ENCODE measurements at places on chromosomes 16 and 17.

DNA sequence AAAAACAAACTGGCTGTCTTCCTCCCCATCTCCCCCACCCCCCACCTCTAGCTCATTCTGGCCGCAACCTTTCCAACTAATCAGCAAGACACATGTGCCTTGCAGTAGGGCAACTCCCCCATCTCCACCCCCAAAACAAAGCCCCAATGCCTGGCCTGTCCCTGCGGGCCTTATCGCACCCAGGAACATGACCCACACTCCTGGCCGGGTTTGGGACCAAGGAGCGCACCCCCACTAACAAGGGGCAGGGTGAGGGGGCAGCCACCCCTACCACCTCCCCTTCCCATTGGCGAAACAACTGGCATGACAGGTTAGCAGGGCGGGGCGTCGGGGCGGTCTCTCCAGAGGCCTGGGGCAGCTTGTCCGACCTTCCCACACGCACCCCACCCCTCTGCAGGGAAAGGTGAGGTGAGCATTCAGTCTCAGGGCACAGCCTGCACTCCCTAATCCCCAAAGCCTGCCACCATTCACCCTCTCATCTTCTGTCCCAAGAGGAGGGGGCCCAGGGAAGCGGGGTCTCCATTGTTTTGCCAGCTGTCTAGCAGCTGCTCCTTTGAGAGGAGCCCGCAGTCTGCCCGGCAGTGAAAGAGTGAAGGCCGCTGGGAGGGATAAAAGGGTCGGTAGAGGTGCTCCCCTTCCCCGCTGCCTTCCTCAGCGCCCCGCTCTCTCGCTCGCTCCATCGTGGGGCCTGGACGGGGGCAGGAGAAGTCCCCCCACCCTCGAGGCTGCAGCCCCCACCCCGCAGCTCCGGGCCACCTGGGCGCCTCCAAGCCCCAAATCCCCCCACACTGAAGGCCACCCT is 765 bp downstream of the MYO18A start:
- no peak for DNase-seq

DNA sequence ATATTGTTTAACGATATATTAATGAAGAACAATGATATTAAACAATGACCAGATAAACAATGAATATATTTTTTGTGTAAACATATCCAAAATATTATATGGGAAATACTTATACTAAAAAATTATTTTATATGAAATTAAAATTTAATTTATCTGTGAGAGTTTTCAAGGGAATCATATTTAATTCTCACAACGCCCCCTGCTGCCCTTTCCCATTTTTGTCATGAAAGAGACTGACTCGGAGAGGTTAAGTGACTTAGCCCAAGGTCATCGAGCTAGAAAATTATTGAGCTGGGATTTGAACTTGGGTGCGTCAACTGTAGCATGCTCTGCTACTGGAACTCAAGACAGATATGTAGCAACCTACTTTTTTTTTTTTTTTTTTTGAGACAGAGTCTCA is 7.2 kb upstream of the MYCBPAP start:
- DNase-seq, result no peak

DNA sequence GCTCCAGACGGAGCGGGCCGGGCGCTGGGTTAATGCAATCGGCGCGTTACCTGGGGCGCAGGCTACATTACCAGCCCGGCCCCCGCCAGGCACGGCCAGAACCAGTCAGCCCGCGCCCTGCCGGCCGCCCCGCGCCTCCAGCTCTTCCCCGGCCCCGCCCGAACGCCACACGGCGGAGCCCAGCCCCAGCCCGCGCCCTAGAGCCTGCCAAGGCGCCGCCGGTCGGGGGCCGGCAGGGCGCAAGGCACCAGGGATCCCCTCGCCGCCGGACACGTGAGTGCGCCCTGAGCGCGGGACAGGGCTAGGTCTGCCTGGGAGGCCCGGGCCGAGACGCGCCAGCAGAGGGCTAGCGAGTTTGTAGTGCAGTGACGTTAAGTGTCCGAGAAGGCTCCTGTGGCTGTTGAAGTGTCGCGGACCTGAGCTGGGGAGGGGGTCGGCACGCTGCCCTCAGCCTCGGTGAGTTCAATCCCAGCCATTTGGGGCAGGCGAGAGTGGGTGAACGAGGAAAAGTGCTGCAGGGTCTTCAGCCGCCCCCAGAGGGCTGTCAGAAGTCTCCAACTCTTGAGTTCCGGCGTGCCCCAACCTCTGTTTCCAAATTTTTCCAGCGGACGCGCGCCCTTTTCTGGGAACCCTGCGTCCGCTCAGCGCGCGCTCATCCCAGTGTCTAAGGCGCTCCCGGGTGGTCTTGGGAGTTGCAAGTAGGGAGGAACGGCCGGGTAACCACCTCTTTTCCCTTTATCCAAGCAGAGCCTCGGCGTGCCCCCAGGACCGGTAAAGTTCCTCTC is at the start of gene SLC6A2:
Gene SLC6A2, plus strand, starts transcription at position 92 of the 785 bp plus-strand sequence. CDS start 707 bp downstream, outside the sequence.
- DNase-seq, result no peak

- peak; percentile 51 for DNase-seq
Measured at GRCh38 chr16:50093607-50094539, 28.1 kb downstream of the HEATR3 start.

DNA sequence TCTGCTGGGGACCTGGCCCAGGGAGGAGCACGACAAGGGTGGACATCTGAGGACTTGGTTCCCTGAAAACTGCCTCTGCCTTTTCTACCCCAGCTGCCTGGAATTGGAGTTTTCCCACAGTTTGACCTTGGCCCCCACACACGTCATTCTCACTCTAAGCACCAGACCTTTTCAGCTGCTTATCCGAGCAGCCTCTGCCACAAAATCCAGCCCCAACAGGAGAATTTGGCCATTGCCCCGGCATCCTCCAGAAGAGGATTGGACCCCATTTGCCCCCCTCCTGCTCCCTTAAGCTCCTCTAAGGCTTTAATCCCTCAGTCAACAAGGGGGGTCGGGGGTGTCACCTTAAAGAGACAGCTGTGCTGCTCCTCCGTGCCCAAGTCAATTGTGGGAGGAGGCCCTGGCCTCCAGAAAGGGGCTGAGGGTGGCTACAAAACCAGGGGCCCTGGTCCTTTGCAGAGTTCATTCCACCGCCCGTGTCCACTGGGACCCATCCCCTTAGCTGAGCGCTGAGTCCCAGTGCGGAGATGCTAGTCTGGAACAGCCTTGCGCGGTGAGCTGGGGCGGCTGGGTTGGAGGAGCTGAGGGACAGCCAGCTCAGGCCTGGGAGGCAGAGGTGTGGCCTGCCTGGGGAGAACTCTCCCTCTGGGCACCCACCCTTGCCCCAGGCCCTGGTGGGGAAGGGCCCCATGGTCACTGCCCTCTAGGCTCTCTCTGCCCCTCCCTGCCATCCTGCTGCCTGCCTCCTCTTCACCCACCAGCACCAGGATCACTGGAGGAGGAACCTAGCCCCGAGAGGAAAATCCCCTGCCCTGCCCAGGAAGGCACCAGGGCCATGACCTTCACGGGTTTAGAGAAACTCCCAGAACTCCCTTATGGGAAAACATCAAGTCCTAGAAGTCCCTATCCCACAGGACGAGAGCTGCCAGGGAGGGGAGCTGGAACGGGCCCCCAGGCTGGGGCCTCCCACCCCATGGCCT is 18.8 kb downstream of the TTYH2 start:
- no peak for DNase-seq

GRCh38 chr16:72502594-72503005 is 330.6 kb upstream of the PMFBP1 start:
- DNase-seq, result no peak
